Activated T-cell treated with anti-CD3 and anti-CD28 coated beads, Interleukin-2, amount 50 U/mL, for 72 hours (primary cell): ENCODE measurements at places on chromosomes 5 and 9. TPM values are rescaled to one million over a fixed set of nuclear protein-coding genes. Genes with fewer than 3 reads are reported as not detected.

GRCh38 chr5:138661291-138661960 lies 86.2 kb upstream of the HSPA9 start:
- H3K4me3 ChIP-seq: no peak overlapping the region
- H3K27ac ChIP-seq: no peak overlapping the region
- H3K27me3 ChIP-seq: peaks cover 94% of the 10 kb centered on the region
- H3K36me3 ChIP-seq: peaks cover 1% of the 10 kb centered on the region
- DNase-seq: no peak
- peaks cover 26% of the 10 kb centered on the region for H3K4me1 ChIP-seq

DNA sequence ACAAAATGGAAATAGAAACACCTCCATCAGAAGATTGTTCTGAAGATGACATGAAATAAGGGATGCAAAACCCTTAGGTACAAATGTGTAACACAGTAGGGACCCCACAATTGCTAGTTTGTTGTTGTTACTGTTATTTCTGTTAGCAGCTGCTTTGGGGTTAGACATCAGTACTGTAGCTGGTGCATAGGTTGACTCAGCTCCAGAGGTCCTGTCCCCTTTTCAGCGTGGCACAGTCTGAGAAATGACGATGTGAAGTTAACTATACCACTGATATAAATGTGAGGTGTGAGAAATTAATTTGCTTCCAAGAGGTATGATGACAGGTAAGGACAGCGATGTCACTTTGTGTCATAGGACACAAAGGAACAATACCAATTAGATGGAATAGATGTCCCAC lies 384.6 kb upstream of the KLF4 start:
- H3K36me3 ChIP-seq: no peaks in the 10 kb centered on the region
- no peak overlapping the region for H3K27ac ChIP-seq
- no peak overlapping the region for H3K4me3 ChIP-seq
- no peaks in the 10 kb centered on the region for H3K27me3 ChIP-seq
- no peaks in the 10 kb centered on the region for H3K4me1 ChIP-seq

DNA sequence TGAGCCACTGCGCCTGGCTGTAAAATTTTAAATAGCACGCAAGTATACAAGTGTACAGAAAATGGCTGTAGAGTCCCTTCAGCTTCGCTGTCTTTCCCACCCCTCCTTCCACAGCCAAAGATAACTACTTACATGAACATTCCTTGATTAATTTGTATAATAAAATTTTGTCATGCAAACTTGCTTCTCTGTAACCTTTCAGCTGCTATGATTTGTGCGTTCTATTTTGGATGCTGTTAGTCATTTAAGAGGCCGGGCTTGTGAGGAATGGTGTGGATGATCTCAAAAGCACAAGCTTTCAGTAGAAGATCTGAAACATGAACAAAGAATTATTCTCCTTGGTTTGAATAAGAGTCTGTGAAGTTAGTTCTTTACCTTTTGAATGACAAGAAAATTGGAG lies 115.0 kb upstream of the TLE1 start:
- H3K27me3 ChIP-seq: no peaks in the 10 kb centered on the region
- H3K4me1 ChIP-seq: no peaks in the 10 kb centered on the region
- DNase-seq: no peak
- H3K4me3 ChIP-seq: no peak overlapping the region
- H3K27ac ChIP-seq: no peak overlapping the region

- no peak overlapping the region for H3K4me3 ChIP-seq
- H3K27ac ChIP-seq: no peak overlapping the region
- no peaks in the 10 kb centered on the region for H3K4me1 ChIP-seq
- H3K27me3 ChIP-seq: no peaks in the 10 kb centered on the region
- no peaks in the 10 kb centered on the region for H3K36me3 ChIP-seq
- DNase-seq: no peak
These were observed 30.0 kb upstream of the GRIA1 start for GRCh38 chr5:153460421-153460820.

DNA sequence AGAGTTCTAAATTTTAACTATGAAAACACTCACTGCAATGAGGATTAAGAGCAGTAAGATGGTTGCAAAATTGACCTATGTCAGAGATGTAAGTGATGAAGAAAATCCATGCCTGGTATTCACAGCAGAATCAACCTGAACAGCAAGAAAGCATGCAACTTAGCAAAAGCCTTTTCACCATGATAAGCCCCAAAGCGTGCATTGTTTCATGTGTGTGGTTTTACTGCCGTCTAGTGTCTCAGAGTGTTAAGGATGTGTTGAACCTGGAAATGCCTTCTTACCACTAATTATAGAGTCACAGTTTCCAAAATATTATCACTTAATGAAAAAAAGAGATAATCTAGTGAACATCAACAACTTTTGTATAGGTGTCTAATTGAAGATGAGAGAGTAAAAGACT lies 415.2 kb upstream of the TRPC7 start:
- no peak overlapping the region for H3K27ac ChIP-seq
- H3K27me3 ChIP-seq: no peaks in the 10 kb centered on the region
- H3K36me3 ChIP-seq: no peaks in the 10 kb centered on the region
- H3K4me3 ChIP-seq: no peak overlapping the region
- no peaks in the 10 kb centered on the region for H3K4me1 ChIP-seq

GRCh38 chr5:115501464-115502210 lies 42.9 kb downstream of the FEM1C start:
- no peak overlapping the region for H3K27ac ChIP-seq
- no peak for DNase-seq
- peaks cover 2% of the 10 kb centered on the region for H3K36me3 ChIP-seq
- peaks cover 33% of the 10 kb centered on the region for H3K27me3 ChIP-seq
- no peaks in the 10 kb centered on the region for H3K4me1 ChIP-seq

DNA sequence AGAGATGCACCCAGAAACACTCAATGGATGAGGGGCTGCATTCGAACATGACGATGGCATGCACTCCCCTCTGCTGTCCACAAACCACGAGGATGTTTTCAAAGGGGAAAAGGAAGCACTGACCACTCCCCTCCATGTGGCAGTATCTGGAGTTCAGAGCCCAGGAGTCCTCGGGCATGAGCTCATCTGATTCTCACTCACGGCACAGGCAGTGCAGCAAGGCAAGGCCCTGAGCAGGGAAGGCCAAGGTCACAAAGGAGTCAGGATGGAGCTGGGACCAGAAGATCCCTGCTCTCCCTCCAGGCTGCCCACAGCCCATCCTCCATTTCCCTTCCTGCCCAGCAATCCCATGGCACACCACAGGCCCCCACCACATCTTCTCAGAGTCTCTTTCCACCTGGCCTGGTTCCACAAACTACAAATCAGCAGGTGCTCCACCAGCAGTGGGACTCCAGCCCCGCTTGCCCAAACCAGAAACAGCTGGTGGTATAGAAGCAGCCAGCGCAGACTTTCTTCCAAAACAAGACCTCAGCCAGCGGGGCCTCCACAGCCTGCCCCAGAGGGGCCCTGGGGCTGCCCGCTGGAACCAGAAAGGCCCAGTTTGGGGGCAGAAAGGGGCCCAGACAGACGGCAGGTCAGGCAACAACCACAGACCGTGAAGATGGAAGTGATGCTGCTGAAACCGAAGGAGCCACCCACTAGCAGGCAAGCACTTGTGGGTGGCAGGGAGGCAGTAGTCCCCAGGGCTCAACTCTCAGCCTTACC lies 12.2 kb downstream of the TNIP1 start:
- H3K27ac ChIP-seq: peak overlapping the region; percentile 97
- H3K4me1 ChIP-seq: peaks cover 98% of the 10 kb centered on the region
- H3K27me3 ChIP-seq: no peaks in the 10 kb centered on the region
- peaks cover 12% of the 10 kb centered on the region for H3K36me3 ChIP-seq
- DNase-seq: peak; percentile 69

DNA sequence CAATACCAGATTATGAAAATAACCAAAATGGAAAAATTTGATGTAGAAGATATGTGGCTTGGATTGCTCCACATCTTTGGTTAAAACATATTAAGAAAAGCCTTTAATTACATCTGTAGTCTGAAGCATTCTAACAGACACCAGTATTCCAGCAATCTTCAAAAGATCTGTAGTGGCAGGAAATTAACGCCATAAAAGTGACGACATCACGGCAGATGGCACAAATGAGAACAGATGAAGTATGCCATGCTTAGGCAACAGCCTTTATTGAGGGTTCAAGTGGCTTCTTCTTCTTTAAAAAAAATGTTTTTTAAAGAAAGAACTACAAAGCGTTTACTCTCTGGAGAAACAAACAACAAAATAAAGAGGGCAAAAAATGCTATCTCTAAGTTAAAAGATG lies 164.2 kb downstream of the MEF2C start:
- H3K27ac ChIP-seq: no peak overlapping the region
- H3K36me3 ChIP-seq: no peaks in the 10 kb centered on the region
- H3K4me3 ChIP-seq: no peak overlapping the region
- no peak for DNase-seq
- H3K27me3 ChIP-seq: peaks cover 25% of the 10 kb centered on the region
- H3K4me1 ChIP-seq: no peaks in the 10 kb centered on the region

- DNase-seq: no peak
- no peak overlapping the region for H3K27ac ChIP-seq
- no peaks in the 10 kb centered on the region for H3K27me3 ChIP-seq
These were observed 15.3 kb upstream of the KLF4 start for GRCh38 chr9:107504585-107505455.

DNA sequence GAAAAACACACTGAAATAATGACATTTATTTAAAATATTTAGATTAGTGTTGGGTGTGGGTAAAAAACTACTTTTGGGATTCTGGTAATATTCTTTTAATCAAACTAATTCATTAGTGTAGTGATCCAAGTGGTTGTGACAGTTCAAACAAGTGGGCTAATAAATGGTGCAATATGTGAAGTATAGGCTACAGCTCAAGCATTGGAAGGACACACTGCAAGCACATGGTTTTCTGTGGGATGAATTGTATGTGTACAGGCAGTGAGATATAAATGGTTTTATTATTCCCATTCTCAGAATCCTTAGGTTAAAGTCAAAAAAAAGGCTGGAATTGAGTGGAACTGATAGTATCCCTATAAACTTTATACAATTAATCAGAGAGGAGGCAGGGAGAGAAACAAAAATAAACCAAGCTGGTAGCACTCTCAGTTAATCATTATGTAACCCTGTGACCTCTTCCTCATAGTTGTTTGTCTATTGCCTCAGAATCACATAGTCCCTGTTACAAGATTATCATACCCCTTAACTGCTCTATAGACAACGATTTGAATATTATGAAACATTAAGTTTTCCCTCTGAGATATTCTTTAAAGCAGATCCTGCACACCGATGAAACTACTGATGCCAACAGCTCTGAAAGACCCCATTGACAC lies 1755.4 kb upstream of the ACO1 start:
- no peaks in the 10 kb centered on the region for H3K4me1 ChIP-seq
- DNase-seq: no peak
- no peaks in the 10 kb centered on the region for H3K36me3 ChIP-seq
- no peak overlapping the region for H3K4me3 ChIP-seq
- no peak overlapping the region for H3K27ac ChIP-seq
- no peaks in the 10 kb centered on the region for H3K27me3 ChIP-seq

DNA sequence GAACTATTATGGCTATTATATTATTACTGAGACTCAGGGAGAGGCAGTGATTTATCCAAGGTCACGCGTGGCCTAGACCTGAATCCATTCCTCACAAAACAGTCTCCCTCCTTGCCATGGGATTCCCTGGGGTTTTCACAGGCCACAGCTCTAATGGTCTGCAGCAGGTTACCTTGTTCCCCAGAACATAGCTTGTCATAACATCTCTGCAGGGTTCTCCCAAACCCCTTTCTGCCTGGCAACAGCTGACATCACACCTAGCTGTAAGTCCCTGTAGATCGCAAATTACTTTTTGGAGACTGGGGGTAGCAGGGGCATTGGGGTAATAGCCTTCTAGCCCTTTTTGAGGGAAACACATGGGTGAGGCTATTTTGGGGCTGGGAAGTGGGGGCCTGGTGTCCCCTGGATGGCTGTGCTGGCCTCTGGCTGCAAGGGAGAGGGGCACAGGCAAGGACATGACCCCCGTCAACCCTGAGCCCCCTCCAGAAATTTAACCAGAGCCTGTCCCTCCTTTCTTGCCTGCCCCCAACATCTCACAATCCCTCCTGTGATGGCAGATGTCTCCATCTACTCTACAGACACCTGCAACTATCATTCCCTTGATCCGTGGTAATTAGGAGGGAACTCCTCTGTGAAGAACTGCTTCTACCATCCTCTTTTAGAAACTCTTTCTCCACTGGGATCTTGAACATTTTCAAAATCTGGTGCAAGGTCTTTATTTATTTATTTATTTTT lies 1.3 kb downstream of the CD74 start:
- DNase-seq: peak; percentile 71
- peaks cover 42% of the 10 kb centered on the region for H3K4me1 ChIP-seq
- no peaks in the 10 kb centered on the region for H3K27me3 ChIP-seq
- peaks cover 3% of the 10 kb centered on the region for H3K36me3 ChIP-seq
- H3K4me3 ChIP-seq: peak overlapping the region; percentile 90

DNA sequence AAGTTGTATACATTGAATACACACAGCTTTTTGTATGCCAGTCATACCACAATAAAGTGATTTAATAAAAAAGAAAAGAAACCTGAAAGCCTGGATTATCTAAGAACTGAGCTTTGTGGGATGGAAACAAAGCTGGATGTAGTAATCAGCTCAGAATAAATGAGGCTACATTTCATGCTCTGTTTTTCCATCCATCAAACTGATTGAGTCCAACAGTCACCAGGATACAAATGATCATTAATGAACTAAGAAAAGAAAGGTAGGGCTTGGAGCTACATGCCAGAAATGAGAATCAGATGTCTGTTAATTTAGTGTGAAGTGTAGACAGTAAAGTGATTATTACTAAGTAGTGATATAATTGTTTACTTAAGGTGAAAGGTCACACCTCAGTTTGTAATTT lies 109.8 kb upstream of the TARS1 start:
- no peak overlapping the region for H3K27ac ChIP-seq
- H3K4me1 ChIP-seq: no peaks in the 10 kb centered on the region
- H3K27me3 ChIP-seq: no peaks in the 10 kb centered on the region

GRCh38 chr5:169945831-169946261 lies 34.4 kb downstream of the INSYN2B start:
- peaks cover 5% of the 10 kb centered on the region for H3K36me3 ChIP-seq
- H3K27me3 ChIP-seq: no peaks in the 10 kb centered on the region
- no peak for DNase-seq
- peaks cover 10% of the 10 kb centered on the region for H3K4me1 ChIP-seq
- H3K4me3 ChIP-seq: no peak overlapping the region
- no peak overlapping the region for H3K27ac ChIP-seq

- no peaks in the 10 kb centered on the region for H3K36me3 ChIP-seq
- no peaks in the 10 kb centered on the region for H3K27me3 ChIP-seq
- DNase-seq: no peak
- no peak overlapping the region for H3K4me3 ChIP-seq
These were observed 2258.6 kb upstream of the ACO1 start for GRCh38 chr9:30125881-30126280.

- peaks cover 75% of the 10 kb centered on the region for H3K27me3 ChIP-seq
These were observed 2.6 kb upstream of the SEMA6A start for GRCh38 chr5:116577064-116577788.

- no peak overlapping the region for H3K4me3 ChIP-seq
- no peaks in the 10 kb centered on the region for H3K36me3 ChIP-seq
- no peak overlapping the region for H3K27ac ChIP-seq
- H3K4me1 ChIP-seq: no peaks in the 10 kb centered on the region
These were observed 137.0 kb downstream of the RXRA start for GRCh38 chr9:134463280-134463679.

GRCh38 chr9:113659740-113660139 lies 196.2 kb downstream of the RGS3 start:
- no peak overlapping the region for H3K27ac ChIP-seq
- no peak for DNase-seq
- no peak overlapping the region for H3K4me3 ChIP-seq
- peaks cover 11% of the 10 kb centered on the region for H3K4me1 ChIP-seq
- H3K36me3 ChIP-seq: no peaks in the 10 kb centered on the region

The SHISAL2B gene
- total RNA-seq: not detected

The ROR2 gene
- 0.07 TPM for total RNA-seq

The PRDM9 gene
- total RNA-seq: not detected

The DMRTA1 gene
- total RNA-seq: not detected

The ZNF879 gene
- 2.6 TPM for total RNA-seq

The EPB41L4B gene
- 1.6 TPM for total RNA-seq

The PHYHD1 gene
- total RNA-seq: 1.9 TPM

The RASGRF2 gene
- 20.5 TPM for total RNA-seq

The BTNL8 gene
- total RNA-seq: 1.2 TPM

The TMOD1 gene
- total RNA-seq: 3.8 TPM

The ZNF782 gene
- total RNA-seq: 7.1 TPM

The NMUR2 gene
- not detected for total RNA-seq

The OTP gene
- total RNA-seq: 0.19 TPM
